ENCODE measurements at places on chromosomes 11 and 22.
A peak's percentile ranks its signal among the peaks of the same experiment; 100 is the strongest.

GRCh38 chr22:29768052-29768693 is 1.0 kb downstream of the UQCR10 start:
- DNase-seq: peak; percentile 20

DNA sequence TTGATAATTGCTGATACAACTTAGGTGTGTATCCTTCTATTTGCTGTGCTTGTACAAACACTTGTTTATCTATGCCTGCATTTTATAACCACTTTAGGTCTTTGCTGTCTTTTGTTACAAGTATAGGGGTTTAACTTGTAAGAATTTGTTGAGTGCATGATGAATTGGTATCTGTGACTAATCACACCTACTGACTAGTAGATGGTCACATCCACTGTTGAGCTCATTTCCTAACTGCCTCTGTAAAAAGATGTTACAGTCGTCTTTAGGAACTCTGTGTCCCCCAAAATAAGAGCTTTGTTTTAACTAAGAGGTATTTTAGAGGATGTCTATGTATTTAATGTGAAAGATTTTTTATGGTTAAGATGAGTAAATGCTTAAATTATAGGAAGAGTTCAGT is 60.5 kb downstream of the HIPK3 start:
- no peak for DNase-seq

DNA sequence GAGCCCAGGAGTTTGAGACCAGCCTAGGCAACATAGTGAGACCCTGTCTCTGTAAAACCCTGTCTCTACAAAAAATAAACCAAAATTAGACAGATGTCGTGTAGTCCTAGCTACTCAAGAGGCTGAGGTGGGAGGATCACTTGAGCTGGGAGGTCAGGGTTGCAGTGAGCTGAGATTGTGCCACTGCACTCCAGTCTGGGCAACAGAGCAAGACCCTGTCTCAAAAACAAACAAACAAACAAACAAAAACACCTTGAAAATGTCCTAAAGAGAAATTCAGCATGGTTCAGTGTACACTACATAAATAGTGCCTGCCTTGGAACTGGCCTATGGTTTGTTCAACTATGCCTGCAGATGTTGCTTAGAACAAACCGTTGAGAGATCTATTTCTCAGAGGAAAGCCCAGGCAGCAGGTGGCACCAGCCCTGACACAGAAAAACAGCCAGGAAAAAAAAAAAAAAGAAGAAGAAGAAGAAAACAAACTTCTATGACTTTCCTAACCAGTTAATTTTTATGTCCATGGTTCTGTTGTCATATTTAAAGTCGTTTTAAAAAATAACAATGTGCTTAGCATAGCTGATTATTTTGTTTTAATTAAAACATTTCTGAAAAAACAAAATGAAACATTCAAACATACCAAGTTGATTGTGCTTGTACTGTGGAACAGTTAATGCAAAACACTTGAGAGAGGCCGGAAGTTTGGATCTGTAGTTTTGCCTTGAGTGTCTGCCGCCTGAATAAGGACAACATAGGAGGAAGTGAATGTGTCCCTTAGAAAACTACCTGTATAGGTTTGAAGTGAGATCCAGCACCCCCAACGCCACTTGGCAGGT is 5.4 kb downstream of the KREMEN1 start:
- no peak for DNase-seq

GRCh38 chr11:124897674-124898262 is at the start of gene ROBO4:
TSS of gene ROBO4 (minus strand) at chr11:124897865. CDS start at chr11:124897795, 70 bp downstream.
- no peak for DNase-seq

GRCh38 chr11:128904656-128905344 is 13.6 kb downstream of the KCNJ5 start:
- peak; percentile 36 for DNase-seq

DNA sequence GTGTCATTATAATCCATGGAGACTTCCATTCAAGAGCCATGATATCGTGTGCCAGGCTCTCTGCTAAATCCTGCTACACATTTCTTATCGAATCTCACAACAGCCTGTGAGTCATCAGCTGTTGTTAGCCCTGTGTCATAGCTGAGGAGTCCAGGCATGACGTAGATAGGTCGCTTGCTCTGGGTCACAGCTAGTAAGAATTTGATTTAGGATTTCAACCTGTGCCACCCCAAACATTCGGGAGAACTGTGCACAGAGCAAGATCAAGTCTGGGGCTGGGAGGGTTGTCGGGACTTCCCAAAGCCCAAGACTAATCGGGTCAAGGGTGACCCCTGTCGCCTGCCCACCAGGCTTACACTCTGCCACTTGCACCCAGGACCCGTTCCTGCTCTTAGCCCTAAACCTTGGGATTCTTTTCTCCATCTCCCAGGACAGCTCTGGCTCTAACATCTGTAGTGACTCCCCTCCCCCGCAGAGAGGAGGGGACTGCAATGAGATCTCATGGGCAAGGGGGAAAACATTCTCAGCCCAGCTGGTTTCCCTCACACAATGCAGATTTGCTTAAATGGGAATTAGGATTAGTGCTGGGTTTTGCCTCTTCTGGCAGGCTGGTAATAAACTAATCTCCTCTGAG is 34.3 kb downstream of the TSPAN18 start:
- peak; percentile 90 for DNase-seq

GRCh38 chr22:17707526-17707925 is 66.7 kb downstream of the BID start:
- DNase-seq: no peak

GRCh38 chr11:61532134-61533038 is 23.8 kb downstream of the LRRC10B start:
- DNase-seq: peak; percentile 54

DNA sequence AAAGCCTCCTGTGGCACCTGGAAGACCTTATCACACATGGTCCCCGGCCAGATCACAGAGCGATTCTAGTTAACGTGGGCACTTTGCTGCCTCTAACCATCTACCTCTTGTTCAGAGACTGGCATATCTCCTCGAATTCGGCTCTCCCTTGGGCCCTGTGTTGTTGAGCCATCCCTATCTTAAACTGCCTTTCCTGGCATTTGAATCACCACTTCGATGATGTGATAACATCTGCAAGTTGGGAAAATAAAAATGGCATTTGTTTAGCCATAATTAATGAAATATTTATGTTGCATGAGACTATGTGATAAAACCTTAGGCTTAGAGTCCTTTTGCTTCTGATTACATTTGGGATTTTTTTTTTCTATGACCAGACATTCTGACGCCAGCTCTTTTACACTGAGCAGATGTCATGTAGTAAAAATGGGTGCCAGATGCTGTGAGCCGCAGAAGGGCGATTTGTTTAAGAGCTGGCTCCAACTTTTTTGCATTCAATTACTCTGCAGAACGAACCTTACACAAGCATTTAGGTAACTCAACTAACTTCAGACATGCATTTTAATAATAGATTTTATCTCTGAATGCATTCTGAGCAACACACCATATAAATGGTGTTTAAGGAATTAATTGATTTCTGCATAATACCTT is 58.5 kb upstream of the PARVA start:
- peak; percentile 74 for DNase-seq

- no peak for DNase-seq
These were observed at the start of gene ANGPTL5 for GRCh38 chr11:101916422-101916821. TSS of gene ANGPTL5 (minus strand) at chr11:101916522. CDS start at chr11:101907909, 8,613 bp downstream.

GRCh38 chr11:63764679-63765647 is 3.6 kb downstream of the ZFTA start:
- DNase-seq: no peak

GRCh38 chr11:76551400-76551799 is 106.6 kb downstream of the EMSY start:
- DNase-seq: no peak

DNA sequence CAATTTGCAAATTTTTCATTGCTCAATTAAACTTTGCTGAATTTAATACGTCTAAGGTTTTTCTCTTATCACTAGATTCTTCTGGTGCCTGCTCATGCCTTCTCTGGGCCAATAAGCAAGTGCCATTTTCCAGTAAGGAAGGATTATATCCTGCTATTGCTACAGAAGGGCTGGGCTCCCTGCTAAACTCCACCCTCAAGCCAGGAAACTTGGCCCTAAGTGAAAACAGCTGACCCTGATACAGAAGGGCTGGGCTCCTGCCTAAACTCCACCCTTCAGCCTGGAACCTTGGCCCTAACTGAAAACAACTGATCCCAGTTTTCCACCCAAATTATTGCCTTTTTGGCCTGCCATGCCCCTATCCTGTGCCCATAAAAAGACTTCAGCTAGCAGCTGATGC is 385.3 kb downstream of the DYNC2H1 start:
- DNase-seq: peak; percentile 34

- no peak for DNase-seq
These were observed 42.7 kb upstream of the BIRC3 start for GRCh38 chr11:102274628-102275027.

GRCh38 chr11:69494851-69495250 is 13.4 kb downstream of the LINC01488 start:
- DNase-seq: no peak

DNA sequence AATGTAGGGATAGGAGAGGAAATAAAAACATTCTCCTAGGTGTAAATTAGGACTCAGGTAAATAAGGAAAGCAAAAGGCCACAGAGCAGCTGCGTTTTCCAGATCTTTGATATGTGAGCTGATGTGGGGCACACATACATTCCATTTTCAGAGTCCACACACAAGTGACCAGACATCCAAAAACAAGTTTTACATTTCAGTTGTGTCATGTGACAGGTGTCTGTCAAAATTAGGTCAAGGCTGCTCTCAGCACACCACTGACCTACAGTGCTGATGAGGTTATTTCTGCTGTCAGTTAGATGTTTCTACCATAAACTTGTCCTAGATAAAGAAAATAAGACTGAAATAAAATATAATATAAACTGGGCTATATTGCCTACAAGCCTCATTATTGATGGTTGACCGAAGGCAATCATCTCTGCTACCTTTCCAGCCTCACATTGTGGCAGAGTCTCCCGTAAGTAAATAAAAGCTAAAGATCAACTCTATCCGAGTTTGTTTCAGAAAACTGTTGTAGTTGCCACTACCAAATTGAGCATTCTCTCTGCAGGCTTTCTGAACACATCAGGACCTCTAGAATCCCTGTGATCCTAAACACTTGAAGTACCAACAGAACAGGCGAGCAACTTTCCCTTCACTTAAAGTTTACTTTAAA is 7.9 kb downstream of the ARHGAP20 start:
- no peak for DNase-seq

DNA sequence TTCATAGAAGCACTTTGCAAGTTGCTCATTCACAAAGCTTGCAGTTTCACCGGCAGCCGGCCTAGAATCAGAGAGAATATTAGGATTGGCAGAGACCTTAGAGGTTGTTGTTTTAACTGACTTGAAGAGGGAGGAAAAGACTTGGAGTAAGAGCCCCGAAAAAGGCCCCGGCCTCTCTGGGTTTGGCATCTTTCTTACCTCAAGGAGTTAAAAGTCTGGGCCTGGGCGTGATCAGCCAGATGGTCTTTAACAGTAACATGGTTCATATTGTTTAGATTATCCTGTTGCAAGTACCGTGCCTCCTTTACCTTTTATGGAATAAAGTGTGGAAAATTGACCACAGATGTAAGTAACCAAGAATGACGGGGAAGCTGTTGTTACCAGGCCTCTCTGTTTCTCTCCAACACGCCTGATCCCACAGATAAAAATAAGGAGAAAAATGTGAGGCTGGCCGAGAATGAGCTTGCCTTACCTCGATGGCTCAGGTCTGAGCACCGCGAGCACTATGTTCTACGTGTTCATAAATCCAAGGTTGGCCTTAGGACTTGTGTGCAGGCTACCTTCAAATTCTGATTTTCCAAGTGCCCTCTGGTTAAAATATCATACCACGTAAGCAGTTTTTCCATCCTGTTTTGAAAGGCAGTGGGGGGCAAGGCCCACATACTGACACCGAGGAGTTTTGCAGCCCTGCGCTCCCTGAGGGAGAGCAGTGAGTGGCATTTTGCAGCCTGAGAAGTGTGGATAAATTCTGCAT is 56.4 kb downstream of the PARVA start:
- DNase-seq: peak; percentile 70

GRCh38 chr11:86620891-86621521 is 51.4 kb downstream of the ME3 start:
- peak; percentile 44 for DNase-seq

DNA sequence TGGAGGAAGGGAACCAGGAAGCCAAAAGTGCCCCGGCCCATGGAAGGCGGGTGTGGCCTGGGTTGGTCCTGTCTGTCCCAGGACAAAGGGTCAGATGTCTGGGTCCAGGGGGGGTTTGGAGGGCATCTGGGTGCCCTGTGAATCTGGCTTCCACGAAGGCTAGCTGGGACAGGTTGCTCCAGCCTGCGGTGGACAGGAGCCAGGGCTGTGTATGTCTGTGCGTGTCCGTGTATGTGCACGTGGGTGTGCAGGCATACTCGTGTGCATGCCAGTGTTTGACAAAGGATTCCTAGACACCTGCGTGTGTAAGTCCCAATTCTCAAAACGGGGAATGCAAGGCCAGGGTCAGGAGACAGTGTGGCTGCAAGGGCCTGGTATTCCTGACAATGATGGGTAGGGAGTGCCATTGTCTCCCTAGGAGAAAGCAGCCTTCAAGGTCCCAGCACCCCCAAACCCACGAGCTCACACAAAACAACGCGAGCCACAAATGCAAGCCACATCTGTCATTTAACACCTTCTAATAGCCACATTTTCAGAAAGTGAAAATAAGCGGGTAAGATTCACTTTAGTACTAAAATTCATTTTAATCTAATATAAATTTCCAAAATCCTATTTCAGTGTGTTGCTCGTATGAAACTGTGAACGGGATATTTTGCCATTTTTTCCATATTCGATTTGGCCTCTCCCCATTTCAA is 78.4 kb upstream of the WNT7B start:
- no peak for DNase-seq

DNA sequence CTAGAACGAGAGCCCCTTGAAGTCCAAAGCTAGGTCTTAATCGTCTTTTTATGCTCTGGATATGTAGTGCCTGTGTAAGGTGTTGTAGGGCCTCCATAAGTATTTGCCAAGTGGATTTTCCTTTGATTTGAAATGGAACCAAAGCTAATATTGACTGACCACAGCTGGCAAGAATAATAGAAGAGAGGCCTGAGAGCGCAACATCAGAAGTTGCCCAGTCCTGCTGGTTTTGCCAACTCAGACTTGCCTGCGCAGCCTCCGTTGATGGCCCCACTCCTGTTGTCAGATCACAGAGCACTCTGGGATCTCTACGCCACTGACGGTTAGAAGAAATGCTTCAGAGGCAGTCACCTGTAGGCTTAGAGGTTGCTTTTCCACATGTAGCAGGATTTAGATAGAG is 251.2 kb downstream of the TENM4 start:
- no peak for DNase-seq

- DNase-seq: peak; percentile 39
These were observed 56.6 kb upstream of the LIN7C start for GRCh38 chr11:27563201-27563600.

GRCh38 chr11:116507016-116507415 is 265.8 kb downstream of the BUD13 start:
- no peak for DNase-seq
